ENCODE measurements at places on chromosomes 6 and 20.

DNA sequence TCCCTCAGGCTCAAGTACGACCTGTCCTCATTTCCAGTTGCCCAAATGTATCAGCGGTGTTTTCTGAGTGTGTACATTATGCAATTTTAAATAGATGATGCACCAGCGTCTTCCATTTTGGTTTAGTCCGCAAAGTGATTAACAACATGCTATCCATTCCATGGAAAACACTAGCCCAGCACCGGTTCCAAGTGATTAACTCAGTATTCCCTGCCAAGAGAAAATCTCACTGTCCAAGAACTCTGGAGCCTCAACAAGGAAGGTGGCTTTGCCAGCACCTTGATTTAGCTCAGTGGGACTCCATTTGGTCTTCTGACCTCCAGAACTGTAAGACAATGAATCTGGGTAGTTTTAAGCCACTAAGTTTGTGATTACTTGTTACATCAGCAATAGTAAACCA, 107.2 kb downstream of the FOXC1 start:
- no peak for DNase-seq

DNA sequence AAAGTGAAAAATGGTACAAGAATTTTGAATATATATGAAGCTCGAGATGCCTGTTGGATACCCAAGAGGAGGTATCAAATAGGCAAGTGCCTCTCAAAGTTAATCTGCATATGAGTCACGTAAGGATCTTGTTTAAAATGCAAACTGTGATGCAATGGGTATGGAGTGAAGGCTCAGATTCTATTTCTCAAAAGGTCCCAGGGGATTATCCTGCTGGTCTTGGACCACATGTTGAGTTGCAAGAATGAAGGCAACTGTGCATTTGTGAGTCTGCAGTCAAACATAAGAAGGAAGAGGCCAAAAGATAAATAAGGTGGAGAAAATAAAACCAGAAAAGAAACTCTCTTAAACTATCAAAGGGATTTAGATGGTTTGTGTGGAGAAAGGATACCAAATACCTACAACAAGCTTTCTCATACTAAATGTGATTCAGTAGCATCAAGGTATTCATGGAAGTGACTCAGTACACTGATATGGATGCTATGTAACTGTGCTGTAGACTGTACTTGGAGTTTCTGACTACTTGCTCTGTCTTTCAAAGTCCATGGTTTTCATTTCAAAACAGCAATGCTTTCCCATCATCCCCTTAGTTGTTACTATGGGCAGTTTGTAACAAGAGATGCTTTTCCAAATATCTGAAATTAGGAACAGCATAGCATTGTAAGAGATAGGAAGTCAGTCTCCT, 106.3 kb downstream of the GFRAL start:
- DNase-seq: no peak

- no peak for DNase-seq
These were observed 70.1 kb upstream of the RPS6KA2 start for GRCh38 chr6:166697113-166697512.

DNA sequence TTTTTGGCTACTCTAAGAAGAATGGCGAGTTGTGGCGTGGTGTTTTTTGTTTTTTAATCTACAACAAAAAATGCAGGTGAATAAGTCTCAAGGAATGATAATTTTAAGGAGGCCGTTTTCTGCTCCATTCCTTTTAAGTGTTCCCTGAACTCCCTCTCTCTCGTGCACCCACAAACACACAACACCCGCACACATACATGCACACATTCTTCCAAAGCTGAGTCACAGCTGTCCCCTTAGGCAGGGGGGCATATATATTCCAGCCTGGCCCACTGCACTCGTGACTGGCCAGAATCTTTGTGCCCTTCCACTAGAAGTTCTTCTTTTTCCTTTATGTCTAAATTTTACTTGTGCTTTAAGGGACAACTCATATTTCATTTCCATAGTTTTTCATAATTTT, 405.7 kb downstream of the LMBRD1 start:
- DNase-seq: no peak

DNA sequence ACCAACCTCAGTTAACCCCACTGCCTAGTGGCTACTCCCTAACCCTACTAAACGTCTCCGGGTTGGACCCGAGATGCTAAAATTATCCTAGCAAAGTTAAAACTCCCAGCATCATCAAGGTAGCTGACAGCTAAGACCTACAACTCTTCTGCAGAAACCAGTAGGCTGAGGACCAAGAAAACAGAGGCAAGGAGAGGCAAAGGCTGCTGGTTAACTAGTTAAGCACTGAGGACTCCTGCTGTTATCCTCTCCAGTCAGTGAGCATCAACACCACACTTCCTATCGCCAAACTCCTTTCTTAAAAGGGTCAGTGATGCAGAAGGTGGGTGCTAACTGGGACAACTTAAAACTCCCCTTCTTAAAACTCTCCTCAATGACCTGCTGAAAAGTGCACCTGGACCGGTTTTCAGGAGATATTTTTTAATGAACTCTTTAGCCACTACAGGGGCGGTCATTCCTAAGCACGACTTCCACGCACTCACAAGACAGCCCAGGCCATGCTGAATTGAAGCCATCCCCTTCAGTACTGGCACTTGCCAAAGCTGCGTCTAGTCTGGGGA, 1.7 kb downstream of the TRERF1 start:
- DNase-seq: no peak

GRCh38 chr6:144285798-144286502, 815 bp downstream of the UTRN start:
- no peak for DNase-seq

DNA sequence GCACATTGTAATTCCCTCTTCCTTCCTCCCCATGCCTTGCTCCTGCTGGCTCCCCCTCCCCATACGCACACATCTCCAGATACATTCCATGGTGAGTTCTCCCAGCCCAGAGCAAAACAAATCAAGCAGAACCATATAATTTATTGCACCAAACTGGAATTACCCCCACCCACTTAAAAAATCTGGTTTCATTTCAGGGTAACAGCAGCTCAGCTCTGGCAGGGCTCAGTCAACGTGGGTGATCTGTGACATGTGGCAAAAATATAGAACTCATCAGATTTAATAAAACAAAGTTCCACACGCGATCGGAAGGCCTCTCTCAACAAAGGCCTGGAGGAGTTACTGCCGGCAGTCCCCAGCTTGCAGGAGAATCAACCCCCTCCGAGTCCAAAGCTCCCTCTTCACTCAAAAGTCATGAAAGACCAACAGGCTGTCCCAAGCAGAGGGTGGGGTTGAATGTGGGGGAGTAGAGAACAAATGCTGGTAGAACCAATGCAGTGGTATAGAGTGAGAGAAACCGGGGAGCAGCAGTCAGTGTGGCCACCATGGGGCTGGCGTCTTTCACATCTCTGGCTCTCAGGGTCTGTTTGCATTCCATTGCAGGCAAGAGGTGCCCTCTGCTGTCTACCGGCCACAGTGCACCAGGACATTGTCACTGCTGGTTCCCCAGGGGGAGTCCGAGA, 323.3 kb upstream of the NT5E start:
- peak; percentile 4 for DNase-seq

DNA sequence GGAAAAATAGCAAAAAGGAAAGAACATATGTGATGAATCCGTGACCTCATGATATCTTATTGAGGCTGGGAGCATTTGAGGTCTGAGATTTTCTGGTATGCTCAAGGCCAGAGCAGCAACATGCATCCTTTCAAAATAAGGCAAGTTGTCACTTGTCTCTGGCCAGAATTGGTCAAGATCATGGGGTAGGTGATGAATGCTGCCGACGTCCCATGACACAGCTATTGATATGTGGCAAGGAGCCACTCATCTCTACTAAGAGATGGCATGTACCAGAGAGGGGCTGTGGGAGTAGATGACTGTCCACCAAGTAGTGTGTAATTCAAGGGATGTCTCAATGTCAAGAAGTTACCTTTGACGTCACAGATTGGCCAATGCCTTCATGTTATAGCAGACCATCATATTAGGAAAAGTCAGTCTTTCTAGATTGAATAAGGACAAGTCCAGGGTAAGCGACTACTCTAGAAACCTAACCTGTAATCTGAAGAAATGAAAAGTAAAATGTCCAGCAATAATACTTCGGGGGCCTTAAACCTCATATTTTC, 527.4 kb downstream of the BMP2 start:
- no peak for DNase-seq

DNA sequence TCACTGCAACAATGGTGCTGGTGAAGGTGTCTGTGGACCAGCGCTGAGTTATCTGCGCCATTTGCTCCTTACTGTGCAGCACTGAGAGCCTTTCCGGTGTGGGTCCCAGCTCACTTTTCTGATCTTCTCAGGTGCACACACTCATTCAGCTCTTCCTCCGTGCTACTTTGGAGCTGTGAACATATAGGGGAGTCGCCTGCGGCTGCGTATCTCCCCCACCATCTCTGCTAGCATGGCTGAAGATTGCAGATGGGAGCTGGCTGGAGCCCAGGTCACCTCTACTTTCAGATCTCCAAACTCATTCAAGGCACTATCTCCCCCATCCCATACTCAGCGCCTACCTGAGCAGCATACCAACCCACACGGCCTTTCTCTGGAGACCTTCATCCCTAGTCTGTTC, 96.9 kb downstream of the DHX35 start:
- no peak for DNase-seq

- no peak for DNase-seq
These were observed 26.3 kb upstream of the FAM50B start for GRCh38 chr6:3822747-3823445.

- no peak for DNase-seq
These were observed 90.5 kb downstream of the PRND start for GRCh38 chr20:4812216-4812615.

GRCh38 chr6:109944448-109944847, 33.7 kb upstream of the GPR6 start:
- DNase-seq: no peak

- DNase-seq: no peak
These were observed 8.2 kb downstream of the SPDEF start for GRCh38 chr6:34547701-34548644.

- DNase-seq: no peak
These were observed 18.3 kb upstream of the FOXP4 start for GRCh38 chr6:41527721-41528408.

DNA sequence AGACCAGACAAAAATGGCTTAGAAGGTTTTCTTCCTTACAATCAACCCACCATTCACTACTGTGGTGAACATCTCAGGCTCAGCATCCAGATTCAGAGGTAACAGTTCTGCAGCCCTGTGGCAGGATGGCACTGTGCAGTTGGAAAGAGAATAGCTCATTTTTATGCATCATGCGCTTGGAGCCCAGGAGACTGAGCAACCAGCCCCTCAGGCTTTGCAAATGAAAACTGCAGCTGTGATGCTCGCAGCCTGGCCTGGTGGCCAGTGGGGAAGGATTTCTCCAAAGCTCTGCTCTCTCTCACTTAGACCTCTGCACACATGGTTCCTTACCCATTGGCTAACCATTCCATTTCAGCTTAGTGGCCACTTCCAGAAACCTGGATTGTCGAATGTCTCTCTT, 45.8 kb downstream of the GABRR2 start:
- no peak for DNase-seq

GRCh38 chr6:70112716-70113115, 190.2 kb downstream of the COL9A1 start:
- DNase-seq: no peak

DNA sequence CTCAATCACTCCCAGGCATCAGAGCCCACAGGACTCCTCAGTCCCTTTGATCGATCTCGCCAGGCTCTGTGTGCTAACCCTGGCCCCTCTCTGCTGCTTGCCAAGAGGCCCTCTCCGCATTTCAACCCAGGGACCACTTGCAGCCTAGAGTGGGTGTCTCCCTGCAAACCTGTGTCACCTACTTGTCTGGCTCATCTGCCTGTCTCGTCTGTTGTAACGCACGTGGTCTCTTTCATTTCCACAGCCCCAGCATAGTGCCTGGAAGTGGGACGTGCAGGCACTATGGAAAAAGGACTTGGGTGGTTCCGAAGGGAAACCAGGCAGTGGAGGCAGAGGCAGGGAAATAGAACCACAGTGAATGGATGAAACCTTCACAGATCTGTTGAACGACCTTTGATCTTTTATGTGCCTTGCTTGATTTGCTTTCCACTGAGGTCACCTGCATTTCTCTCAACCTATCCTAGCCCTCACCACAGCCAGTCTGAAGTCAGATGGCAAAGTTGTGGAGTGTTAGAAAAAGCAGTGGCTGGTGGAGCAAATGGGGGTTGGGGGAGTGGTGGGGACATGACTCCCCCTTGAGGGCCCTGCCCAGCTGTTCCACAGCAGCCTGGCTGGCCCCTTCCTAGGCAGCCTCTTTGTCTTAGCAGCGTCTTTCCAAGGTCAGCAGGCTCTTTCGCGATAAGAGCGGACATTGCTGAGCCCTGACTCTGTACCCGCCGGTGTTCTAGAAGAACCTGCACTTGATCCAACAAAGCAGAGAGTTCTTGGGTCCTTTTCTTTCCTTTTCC, 55.8 kb upstream of the TAGAP start:
- no peak for DNase-seq

DNA sequence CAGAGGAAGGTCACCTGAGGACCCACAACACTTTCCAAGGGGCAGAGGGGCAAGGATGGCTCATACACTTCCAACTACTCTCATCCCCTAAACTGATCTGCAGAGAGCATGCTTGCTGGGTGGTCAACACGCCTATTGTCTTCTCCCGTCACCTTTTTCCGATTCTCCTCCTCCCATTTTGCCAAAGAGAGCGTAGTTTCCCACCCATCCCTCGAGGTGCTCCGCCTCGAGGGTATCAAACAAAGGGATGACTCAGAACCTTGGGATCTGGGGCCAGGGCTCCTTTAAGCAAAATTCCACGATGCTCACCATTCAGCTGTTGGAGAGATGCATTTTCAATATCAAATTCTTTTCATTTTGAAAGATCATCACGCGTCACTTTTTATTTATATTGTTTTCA, 507.5 kb upstream of the SULF2 start:
- DNase-seq: no peak

DNA sequence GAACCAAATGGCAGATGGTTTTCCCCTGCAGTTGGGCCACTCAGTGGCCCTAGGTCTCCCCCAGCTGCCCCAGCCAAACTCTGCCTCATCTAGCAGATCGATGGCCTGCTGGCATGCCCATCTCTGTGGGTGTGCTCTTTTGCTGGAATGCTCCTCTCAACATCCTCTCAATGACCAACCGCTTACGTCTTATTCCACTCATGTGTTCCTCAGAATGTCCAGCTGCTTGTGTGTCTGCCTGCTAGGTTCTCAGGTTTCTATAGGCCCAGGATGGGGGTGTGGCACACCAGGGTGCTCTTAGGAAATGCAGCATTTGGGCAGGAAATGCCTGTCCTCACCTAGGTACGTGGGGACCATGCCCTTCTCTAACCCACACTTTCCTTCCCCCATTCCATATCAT, 509.9 kb upstream of the SYNCRIP start:
- DNase-seq: no peak

All from stimulated activated CD8-positive, alpha-beta memory T cell treated with anti-CD3 and anti-CD28 coated beads, Interleukin-4, amount 100 ng/mL, for 24 hours (primary cell).